ENCODE measurements at places on chromosomes 2 and 18.

- no peak for DNase-seq
- H3K27me3 ChIP-seq, result peaks cover 6% of the 10 kb centered on the region
- H3K4me3 ChIP-seq, result no peak overlapping the region
- H3K4me1 ChIP-seq, result no peaks in the 10 kb centered on the region
- H3K27ac ChIP-seq, result no peak overlapping the region
Observed at GRCh38 chr2:134836986-134837385, 1.4 kb upstream of the ACMSD start.

DNA sequence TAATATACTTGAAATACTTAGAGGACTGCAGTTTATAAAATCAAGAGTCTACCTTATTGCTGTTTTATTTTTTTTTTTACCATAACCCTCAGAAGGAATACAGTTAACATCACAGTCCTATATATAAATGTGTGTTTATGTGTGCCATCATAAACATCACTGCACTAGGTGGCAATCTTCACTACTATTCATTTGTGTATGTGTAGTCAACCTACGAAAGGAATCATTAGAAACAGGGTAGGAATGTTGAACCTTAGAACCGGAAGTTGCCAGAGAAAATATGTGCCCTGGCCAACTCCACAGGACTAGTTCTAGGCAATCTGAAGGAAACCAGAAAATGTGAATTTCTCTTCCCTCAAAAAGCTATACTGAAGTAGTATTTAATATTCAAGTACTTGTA is 3.4 kb downstream of the GEN1 start:
- H3K36me3 ChIP-seq, result peaks cover 6% of the 10 kb centered on the region
- DNase-seq, result no peak
- no peaks in the 10 kb centered on the region for H3K27me3 ChIP-seq
- peaks cover 18% of the 10 kb centered on the region for H3K4me1 ChIP-seq
- no peak overlapping the region for H3K4me3 ChIP-seq
- H3K27ac ChIP-seq, result no peak overlapping the region

DNA sequence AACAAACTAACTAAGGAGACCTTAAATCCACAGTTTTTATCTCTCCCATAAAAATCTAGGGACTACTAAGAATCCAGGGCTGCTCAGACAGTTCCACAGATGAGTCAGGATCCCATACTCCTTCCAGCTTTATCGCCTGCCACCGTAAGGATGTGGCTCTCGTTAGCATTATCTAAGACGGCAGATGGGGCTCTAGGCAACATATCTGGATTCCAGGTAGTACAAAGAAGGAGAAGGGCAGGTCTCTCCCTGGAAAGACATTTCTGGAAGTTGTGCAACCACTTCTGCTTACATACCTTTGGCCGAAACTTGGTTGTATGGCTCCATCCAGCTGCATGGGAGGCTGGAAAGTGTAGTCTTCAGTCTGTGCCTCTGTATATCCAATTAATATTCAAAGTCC is 149.4 kb downstream of the SP3 start:
- H3K27ac ChIP-seq, result no peak overlapping the region
- no peaks in the 10 kb centered on the region for H3K36me3 ChIP-seq
- H3K4me3 ChIP-seq, result no peak overlapping the region
- H3K27me3 ChIP-seq, result peaks cover 23% of the 10 kb centered on the region
- no peak for DNase-seq

DNA sequence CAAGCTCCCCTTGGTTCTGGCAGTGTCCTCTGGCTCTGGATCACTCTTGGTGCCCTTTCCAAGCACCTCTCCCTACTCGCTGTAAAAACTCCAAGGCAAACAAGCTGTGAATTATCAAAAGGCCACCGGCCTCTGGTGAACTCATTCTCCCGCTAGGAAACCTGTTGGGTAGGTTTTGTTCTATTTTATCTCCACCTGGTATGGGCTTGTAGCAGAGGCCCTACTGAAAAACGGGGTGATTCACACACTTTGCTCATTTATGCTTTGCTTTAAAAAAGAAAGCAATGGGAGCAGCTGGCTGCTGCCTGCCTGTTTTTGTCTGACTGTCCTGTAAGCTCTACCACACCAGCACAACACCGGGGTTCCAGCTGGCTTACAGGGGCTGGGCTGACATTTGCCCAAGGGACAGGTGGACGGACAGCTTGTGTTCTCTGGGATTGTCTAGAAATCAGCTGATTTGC is 56.8 kb downstream of the SH3BP4 start:
- no peaks in the 10 kb centered on the region for H3K36me3 ChIP-seq
- peaks cover 21% of the 10 kb centered on the region for H3K4me1 ChIP-seq
- H3K27me3 ChIP-seq, result no peaks in the 10 kb centered on the region
- H3K4me3 ChIP-seq, result no peak overlapping the region
- DNase-seq, result no peak

DNA sequence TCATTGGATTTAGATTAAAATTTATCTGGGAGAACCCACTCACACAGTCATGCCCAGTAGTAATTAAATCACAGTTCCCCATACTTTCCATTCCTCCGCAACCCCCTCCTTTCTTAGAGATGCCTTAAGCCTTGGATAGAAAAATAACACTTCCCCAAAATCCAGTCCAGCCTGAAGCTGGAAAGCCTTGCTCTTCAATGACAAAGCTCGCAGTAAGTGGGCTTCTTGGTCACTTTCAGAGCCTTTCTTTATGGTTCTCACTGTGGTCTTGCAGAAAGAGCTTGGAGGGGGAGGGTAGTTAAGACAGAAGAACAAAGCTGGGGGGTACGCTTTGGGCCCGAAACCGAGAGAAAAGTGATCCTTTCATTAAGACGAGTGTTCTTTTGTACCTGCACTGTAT is 802.1 kb upstream of the POU3F3 start:
- H3K27ac ChIP-seq, result no peak overlapping the region
- no peak overlapping the region for H3K4me3 ChIP-seq
- H3K27me3 ChIP-seq, result no peaks in the 10 kb centered on the region
- H3K4me1 ChIP-seq, result no peaks in the 10 kb centered on the region
- DNase-seq, result no peak

- no peak overlapping the region for H3K27ac ChIP-seq
- H3K36me3 ChIP-seq, result peaks cover 76% of the 10 kb centered on the region
- no peaks in the 10 kb centered on the region for H3K27me3 ChIP-seq
Observed at GRCh38 chr2:102724553-102724952, 37.3 kb upstream of the TMEM182 start.

DNA sequence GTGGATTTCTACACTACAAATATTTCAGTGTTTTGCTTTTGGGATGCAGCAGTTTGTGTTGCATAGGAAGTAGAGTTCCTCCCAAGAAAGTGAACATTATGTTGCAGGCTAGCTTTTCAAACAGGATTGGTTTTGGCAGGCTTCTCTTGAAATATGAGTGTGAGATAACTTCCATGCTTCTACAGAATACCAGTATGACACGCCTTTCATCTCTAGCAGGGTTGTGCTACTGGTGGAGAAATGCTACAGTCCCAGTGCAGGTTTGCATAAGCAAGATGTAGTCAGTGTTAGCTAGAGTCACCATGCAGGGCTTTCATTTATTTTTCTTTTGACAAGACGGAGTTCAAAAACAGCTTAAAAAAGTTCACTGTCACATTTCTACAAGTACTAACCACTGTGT is 17.1 kb upstream of the CAVIN2 start:
- no peak overlapping the region for H3K27ac ChIP-seq
- no peaks in the 10 kb centered on the region for H3K36me3 ChIP-seq
- H3K4me3 ChIP-seq, result no peak overlapping the region
- peaks cover 6% of the 10 kb centered on the region for H3K4me1 ChIP-seq
- H3K27me3 ChIP-seq, result no peaks in the 10 kb centered on the region

DNA sequence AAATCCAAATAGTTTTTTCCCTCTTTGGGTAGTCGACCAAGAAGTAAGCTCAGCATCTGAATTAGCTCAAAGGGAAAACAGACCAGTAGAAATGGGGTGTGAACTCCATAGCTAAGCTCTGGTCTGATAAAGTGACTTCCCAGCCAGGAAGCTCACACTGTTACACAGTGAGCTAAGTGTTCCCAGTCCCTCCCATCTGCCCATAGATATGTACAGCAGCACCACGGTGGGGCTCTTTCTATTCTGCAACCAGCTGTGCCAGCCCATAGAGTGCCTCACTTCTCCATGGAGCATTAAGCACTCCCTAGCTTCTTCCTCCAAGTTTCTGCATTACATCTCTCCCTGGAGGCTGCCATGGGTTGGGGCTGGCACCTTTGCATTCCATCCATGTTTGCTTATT is 27.6 kb upstream of the NEMP2 start:
- H3K27me3 ChIP-seq, result no peaks in the 10 kb centered on the region
- H3K4me1 ChIP-seq, result peaks cover 7% of the 10 kb centered on the region
- DNase-seq, result no peak
- H3K27ac ChIP-seq, result no peak overlapping the region
- peaks cover 6% of the 10 kb centered on the region for H3K36me3 ChIP-seq
- H3K4me3 ChIP-seq, result no peak overlapping the region

DNA sequence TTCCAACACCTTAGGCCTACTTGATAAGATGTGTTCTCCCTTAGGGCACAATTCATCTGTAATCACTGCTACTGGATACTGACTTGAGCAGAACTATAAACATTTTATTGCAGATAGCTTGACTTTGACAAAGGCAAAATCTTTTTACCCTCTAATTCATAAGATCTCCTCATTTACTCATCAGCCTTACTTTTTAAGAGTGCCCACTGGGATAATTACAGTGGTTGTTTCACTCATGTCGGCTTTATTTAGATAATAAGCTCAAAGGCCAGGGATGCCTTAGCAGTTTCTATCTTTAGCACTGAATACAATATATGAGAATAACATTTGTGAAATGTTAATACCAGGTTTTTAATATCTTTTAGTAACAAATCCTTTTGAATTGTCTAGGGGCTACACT is 144.0 kb downstream of the DLGAP1 start:
- H3K36me3 ChIP-seq, result no peaks in the 10 kb centered on the region
- H3K27me3 ChIP-seq, result no peaks in the 10 kb centered on the region
- no peak overlapping the region for H3K4me3 ChIP-seq
- DNase-seq, result no peak

- no peak for DNase-seq
- no peaks in the 10 kb centered on the region for H3K27me3 ChIP-seq
- no peak overlapping the region for H3K27ac ChIP-seq
Observed at GRCh38 chr2:120776649-120777048, 41.0 kb downstream of the GLI2 start.

GRCh38 chr2:221708902-221709301 is 136.8 kb upstream of the EPHA4 start:
- H3K27ac ChIP-seq, result no peak overlapping the region
- H3K36me3 ChIP-seq, result no peaks in the 10 kb centered on the region
- H3K4me1 ChIP-seq, result no peaks in the 10 kb centered on the region
- no peak for DNase-seq
- H3K27me3 ChIP-seq, result no peaks in the 10 kb centered on the region

DNA sequence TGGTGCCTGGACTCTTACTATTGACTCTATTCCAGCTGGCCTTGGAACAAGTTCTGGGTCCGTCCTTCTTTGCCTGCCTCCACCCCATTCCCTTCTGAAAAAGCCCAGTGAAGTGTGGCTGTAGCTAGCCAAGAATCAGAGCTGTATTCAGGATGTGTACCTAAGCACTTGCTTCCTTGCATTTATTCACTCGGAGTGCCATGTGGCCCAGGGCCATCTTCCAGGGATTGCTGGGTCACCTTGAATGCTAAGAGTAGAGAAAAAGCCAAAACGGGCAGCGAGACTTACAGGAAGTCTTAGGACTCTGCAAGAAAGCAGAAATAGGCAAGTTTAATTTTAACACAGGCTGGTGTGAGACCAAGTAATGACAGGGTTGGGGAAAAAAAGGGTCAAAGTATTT is 4.1 kb downstream of the ITGA6 start:
- peaks cover 47% of the 10 kb centered on the region for H3K27me3 ChIP-seq
- no peak overlapping the region for H3K27ac ChIP-seq
- H3K36me3 ChIP-seq, result no peaks in the 10 kb centered on the region
- DNase-seq, result no peak
- H3K4me1 ChIP-seq, result peaks cover 24% of the 10 kb centered on the region
- no peak overlapping the region for H3K4me3 ChIP-seq

DNA sequence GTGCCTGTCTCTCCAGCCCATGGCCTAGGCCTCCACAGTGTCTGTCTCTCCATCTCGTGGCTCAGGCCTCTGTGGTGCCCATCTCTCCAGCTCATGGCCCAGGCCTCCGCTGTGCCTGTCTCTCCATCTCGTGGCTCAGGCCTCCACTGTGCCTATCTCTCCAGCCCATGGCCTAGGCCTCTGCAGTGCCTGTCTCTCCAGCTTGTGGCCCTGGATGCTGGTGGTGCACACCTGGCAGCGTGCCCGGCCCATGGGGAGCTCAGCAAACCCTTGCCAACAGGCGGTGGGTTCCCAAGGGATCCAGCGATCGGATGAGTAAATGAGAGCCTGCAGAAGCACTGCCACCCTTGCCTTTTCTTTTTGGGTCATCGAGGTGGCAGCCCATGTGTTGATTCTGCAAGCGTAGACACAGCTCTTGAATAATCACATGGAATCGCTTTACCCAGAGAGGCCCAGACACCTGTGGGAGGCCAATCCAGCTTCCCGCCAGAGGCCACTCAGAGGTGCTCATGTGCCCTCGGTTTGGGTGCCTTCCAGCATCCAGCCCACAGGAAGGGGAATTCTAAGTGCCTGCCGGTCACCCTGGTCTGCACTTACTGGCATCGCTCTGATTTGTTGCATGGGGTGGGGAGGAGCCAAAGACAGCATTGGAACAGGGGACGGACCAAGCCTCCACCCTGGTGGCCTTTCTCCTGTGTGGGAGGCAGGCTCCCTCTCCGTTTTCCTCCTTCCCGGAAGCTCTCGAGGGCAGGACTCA is 101.8 kb upstream of the HDAC4 start:
- no peaks in the 10 kb centered on the region for H3K36me3 ChIP-seq
- no peak overlapping the region for H3K4me3 ChIP-seq
- no peak overlapping the region for H3K27ac ChIP-seq
- H3K27me3 ChIP-seq, result peaks cover 34% of the 10 kb centered on the region
- no peak for DNase-seq
- no peaks in the 10 kb centered on the region for H3K4me1 ChIP-seq

- no peak overlapping the region for H3K4me3 ChIP-seq
- no peak overlapping the region for H3K27ac ChIP-seq
- DNase-seq, result no peak
- peaks cover 10% of the 10 kb centered on the region for H3K4me1 ChIP-seq
- no peaks in the 10 kb centered on the region for H3K36me3 ChIP-seq
Observed at GRCh38 chr2:85801871-85802270, 48.1 kb downstream of the ATOH8 start.

DNA sequence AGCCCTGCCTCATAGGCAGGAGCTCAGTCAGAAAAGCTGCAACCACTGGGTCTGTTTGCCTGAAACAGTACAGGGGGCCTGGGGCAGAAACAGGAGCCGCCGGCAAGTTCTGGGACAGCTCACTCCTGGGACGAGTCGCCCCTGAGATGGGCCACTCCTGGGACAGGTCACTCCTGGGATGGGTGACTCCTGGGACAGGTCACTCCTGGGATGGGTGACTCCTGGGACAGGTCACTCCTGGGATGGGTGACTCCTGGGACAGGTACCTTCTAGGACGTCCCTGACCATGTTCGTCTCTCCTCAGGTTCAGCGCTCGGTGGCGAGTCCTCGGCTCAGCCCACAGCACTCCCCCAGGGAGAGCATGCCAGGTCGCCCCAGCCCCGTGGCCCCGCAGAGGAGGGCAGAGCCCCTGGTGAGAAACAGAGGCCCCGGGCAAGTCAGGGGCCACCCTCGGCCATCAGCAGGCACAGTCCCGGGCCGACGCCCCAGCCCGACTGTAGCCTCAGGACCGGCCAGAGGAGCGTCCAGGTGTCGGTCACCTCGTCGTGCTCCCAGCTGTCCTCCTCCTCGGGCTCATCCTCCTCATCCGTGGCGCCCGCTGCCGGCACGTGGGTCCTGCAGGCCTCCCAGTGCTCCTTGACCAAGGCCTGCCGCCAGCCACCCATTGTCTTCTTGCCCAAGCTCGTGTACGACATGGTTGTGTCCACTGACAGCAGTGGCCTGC is 51.8 kb downstream of the NTSR2 start:
- no peaks in the 10 kb centered on the region for H3K27me3 ChIP-seq
- DNase-seq, result no peak
- H3K27ac ChIP-seq, result no peak overlapping the region
- no peaks in the 10 kb centered on the region for H3K4me1 ChIP-seq

All from stimulated activated naive B cell treated with anti-CD40 and anti-IgM and Interleukin-4, amounts not matched to agents 10 μg/mL and 1 μg/mL and 100 μg/mL, for 72 hours (primary cell).